ENCODE measurements at places on chromosomes 3 and 15.

DNA sequence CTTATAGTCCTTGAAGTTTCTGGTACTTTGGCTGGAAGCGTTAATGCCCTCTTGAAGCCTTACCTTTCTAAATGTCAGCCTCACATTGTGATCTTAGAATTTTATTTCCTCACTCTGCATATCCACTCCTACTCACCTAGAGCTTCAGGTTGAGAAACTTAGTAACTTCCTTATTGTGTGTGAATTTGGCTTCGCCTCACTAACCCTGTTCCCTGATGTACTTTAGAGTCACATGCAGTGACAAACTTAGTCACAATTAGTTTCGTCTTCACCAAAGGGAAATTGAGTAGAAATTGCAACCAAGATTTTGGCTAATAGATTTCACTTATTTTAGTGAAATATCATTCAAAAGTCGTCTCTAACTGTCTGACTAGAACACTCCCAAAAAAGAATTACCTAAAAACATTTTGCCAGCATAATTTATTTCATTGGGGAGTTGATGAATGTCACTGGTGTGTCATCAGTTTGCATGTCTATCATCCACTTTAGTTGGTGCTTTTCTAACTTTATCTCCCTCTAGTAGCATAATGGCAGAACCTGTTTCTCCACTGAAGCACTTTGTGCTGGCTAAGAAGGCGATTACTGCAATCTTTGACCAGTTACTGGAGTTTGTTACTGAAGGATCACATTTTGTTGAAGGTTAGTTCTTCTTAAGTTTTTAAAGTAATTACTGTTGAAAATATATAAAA lies 960 bp downstream of the MFN1 start:
- no peak for DNase-seq

- DNase-seq: no peak
These were observed 106.3 kb upstream of the PRICKLE2 start for GRCh38 chr3:64331605-64332004.

DNA sequence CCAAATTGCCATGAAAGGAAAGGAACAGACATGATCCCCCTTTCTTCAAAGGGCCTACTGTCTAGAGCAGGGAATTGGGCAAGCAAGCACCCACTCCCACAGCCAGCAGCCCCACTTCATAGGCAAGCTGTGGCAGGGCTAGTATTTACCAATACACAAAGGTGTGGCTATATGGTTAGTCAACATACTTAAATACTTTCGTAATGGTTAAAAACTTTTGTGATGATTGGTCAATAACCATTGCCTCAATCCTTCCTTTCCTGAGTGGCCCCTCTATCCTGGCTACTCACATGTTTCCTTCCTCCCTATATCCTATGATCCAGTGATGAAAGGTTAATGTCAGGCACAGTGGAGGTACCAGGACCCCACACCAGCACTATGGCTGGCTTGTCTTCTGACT lies 30.1 kb upstream of the ARL8B start:
- no peak for DNase-seq

- DNase-seq: no peak
These were observed 6.7 kb upstream of the SEC13 start for GRCh38 chr3:10327592-10327991.

- no peak for DNase-seq
These were observed 248.9 kb downstream of the SLCO3A1 start for GRCh38 chr15:92102395-92102755.

DNA sequence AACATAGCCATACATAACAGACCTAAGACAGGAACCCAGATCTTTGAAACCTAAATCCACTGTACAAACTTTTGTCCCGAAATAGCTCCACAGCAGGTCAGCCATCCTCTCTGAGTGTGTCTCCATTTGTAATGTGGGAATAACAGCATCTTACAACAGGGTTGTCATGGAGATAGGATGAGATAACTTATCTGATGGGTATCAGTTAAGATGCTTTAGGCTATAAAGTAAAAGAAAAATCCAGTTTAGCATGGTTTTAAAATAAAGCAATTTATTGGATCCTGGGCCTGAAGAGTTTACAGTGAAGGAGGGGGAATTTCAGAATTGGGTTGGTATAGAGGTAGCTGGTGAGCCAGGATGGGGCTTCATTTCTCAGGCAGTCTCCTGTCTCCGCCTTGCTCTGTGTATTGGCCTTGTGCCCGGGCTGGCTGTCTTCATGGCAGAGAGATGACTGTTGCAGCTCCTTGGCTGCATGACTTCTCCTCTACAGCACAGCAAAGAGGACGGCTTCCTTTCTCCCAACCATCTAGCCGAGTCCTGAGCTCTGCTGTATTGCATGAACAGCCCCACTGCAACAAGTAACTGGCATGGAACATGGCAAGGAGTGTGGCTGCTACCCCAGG lies 131.9 kb upstream of the PROK2 start:
- DNase-seq: no peak

- no peak for DNase-seq
These were observed 107.6 kb downstream of the IL20RB start for GRCh38 chr3:137065381-137065780.

DNA sequence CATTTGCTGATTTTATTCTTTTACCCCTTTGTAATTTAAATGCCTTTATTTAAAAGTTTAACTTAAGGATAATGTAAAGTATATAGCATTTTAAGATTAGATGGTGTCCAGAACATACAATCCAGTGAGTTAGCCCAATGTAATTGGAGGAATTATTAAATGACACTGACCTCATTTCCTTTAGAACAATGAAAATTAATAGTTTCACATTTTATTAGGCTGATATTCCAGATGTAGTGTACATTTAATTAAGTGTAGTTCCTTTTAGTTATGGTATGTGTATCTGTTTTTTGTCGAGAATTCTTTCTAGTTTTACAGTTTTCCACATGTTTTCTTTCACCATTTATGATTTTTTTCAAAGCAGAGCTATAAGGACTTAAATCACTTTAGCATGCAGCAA lies 75.8 kb downstream of the RSRC1 start:
- DNase-seq: no peak

GRCh38 chr3:168998792-168999191 lies 664.7 kb downstream of the MECOM start:
- DNase-seq: no peak

GRCh38 chr3:138332472-138333073 lies 2.9 kb upstream of the NME9 start:
- DNase-seq: no peak

DNA sequence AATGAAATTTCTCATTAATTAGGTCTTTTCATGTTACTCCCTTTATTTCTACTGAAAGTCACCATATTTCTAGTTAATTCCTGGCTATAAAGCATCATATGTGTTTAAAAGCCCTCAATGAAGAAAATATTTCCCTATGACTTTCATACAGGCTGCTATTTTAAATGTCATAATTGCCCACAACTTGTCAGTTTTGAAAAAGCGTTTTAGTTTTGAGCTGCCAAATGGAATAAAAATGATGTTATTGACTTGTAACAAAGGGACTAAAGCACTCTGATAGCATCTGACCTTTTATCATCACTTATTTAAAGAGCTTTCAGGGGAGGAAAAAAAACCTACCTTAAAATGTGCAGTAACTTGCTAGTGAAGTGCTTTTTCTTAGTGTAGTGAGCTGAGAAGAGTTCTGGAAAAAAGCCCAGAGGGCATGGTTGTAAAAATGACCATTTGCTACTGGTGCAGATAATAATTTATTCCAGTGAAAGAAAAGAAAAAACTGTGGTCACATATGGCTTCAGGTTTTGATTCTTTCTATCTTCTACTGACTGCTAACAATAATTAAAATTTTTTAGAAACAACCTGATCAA lies 877.2 kb downstream of the CADM2 start:
- DNase-seq: no peak

GRCh38 chr3:10426346-10427220 lies 78.8 kb downstream of the ATP2B2 start:
- no peak for DNase-seq

DNA sequence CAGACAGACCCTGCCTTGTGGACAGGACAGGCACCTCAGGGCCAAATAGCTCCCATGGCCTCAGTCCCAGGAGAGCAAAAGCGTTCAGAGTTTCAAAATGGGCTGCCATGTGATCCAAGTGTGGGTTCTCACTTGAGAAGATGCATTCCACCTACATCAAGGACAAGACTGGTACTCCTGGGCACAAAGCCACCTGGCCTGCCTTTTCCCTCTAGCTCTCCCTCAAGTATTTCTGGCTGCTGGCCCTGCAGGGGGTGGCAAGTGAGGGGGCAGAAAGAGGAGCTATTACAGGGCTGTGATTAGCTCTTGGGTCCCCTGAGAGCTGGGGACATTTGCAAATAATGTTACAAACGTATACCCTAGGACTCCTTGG lies 6.5 kb upstream of the COL7A1 start:
- no peak for DNase-seq

- no peak for DNase-seq
These were observed 43.1 kb upstream of the SACM1L start for GRCh38 chr3:45646051-45646585.

DNA sequence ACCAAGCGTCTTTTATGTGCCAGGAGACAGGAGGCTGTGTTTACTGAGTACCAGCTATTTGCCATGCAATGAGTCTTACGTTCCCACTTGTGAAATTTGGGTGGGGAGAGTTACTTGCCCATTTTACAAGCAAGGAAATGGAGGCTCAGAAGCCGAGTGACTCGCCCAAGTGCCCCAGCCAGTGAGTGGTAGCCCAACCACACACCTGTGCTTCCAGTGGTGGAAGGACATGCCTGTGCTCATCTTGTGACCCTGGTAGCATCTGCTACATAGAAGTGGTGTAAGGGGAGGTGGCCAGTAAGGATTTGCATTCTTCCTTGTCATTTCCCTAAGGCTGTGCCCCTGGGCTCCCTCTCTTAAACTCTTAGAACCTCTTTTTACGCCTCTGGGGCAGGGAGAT lies 49.3 kb downstream of the FBLN2 start:
- no peak for DNase-seq

GRCh38 chr3:122055215-122055614 lies at the start of gene CD86:
TSS of gene CD86 (plus strand) at chr3:122055362. CDS start at chr3:122055490, 128 bp downstream.
- no peak for DNase-seq

DNA sequence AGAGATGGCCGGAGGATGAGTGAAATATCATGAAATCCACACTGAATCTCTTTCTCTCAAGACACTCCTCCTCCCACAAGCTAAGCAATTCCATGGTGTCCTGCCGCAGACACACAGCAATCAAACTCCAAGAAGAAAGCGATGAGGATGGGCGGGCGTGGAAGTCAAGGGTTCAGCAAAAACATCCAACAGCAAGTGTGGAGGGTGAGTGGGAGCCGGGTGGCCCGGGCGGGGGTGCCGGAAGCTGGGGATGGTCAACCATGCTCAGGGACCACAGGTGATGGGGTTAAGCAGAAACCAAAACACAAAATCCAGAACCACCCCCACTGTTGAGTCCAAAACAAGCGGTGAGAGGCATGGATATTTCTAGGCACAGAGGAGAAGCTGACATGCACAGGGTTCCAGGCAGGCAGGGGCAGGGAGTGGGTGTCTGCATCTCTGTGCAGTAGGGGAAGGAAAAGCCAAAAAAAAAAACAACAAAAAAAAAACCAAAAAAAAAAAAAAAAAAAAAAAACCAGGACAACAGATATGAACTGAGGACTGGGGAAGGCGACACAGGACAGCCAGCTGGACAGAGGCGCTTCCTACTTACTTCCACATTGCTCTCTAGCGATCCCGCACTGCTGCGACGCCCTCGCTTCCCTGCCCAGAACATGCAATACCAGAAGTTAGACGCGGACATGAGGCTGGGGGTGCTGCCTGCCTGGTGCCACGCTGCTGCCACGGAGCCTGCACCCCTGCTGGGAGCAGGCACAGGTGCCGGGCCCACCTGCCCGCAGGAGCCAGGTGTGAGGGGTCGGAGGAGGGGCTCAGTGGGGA lies 61.0 kb upstream of the RPL32 start:
- DNase-seq: no peak

DNA sequence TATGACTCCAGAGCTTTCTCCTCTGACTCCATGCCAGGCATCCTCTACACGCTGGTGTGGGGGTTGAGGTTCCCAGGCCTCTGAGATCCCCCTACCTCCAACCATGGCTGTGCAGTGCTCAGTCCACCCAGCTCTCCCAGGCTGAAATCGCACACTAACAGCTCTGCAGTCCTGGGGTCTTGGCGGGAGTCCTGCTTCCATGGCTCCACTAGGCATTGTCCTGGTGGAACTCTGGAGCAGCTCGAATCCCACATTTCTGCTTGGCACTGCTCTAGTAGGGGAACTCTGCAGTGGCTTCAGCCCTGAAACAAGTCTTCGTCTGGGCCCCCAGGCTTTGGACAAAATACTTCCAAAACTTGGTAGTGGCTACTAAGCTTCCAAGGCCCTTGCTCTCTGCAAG lies 50.7 kb downstream of the ROPN1B start:
- no peak for DNase-seq

DNA sequence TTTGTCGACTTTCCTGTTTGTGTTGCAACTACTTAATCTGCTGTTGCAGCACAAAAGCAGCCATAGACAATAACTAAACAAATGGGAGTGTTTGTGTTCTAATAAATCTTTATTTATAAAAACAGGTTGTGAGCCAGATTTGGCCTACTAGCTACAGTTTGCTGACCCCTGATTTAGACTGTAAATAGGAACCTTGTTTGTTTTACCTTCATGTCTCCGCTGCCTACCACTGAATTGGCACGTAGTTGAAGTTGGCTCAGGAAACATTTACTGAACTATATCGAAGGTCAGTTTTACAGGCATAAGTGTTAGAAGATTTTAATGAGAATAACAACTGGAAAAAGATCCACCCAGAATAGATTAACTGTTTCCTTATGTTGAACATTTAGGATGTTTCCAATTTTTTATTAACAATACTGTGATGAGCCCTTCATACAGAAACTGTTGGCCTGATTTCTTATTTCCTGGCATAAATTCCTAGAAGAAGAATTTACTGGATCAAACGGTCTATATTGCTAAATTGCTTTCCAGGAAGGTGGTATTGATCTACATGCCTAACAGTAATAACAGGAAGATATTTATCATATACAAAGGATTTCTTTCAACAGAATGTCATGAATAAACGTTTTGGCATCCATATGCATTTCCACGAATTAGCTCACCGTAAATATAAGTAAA lies 156.2 kb upstream of the NR2E3 start:
- DNase-seq: no peak

- DNase-seq: no peak
These were observed 92.2 kb downstream of the MYLK start for GRCh38 chr3:123791898-123792297.

GRCh38 chr3:73459711-73460110 lies 165.0 kb downstream of the PDZRN3 start:
- no peak for DNase-seq

- DNase-seq: no peak
These were observed 4.8 kb downstream of the PAQR9 start for GRCh38 chr3:142958707-142959106.

Data from stimulated activated CD8-positive, alpha-beta memory T cell treated with anti-CD3 and anti-CD28 coated beads, Interleukin-4, amount 100 ng/mL, for 1 hour (primary cell).